ENCODE measurements at places on chromosomes 1 and 21.

- no peak for DNase-seq
These were observed 43.7 kb downstream of the ADAMTS1 start for GRCh38 chr21:26801498-26801897.

DNA sequence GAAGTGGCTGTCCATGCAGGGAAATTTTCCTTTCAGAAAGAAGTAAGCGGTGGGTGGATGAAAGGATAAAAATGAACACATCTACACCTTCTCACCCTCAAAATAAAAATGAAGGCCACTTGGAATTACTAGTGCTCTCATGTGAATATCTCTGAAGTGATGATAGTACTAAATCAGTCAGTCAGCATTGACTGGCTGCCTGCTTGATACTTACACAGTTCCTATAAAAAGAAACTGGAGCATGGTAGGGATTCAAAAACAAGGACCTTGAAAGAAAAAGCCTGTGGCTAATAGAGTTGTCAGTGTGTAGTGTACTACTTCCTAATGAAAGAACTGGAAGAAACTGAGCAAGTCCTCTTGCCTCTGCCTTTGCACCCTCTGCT, 239.7 kb downstream of the HLX start:
- no peak for DNase-seq

DNA sequence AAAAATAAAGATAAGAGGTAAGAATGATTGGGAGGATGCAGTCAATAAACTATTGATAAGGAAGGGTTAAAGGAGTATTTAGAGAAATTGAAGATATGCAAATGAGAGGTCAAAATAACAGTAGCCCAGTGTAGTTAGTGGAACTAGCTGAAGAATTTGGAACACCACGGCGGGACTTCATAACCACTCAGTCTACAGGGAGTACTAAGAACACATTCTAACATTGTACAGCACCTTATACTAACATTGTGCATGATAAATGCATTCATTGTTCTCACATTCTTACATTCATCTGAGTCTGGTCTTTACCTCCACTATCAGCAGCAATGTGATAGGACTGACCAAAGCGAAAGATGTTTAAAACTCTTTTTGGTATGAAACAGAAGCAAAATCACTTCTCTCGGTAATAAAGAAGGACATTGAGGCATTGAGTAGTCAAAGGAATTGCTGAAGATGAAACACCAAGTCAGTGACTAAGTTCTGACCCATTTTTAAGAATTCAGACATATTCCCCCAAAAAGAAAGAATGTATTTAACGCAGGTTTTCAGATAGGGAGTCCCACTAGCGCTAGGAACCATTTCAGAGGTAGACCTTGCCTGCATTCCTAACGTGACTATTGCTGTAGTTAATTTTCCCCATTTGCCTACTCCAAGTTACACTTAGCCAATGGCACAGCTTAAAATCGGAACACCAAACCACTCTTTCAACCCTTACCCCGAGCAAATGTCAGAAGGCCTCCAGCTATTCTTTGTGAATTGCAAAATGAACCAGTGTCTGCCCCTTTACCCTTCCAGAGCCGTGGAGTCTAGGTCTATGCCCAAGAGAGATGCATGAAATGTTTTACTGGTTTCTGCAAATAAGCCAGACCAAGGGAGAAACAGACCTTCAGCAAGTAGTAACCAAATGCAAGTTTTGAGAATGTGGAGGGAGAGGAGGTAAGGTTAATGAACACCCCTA, 108.8 kb upstream of the IRF2BP2 start:
- no peak for DNase-seq

DNA sequence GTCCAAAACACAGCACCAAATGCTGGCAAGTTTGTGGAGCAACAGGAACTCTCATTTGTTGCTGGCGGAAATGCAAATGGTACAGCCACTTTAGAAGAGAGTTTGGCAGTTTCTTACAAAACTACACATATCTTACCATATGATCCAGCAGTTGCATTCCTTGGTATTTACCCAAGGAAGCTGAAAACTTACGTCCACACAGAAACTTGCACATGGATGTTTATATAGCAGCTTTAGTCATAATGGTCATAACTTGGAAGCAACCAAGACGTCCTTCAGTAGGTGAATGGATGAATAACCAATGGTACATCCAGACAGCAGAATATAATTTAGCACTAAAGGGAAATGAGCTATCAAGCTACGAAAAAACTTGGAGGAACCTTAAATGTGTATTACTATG, 66.4 kb downstream of the MARK1 start:
- DNase-seq, result no peak

DNA sequence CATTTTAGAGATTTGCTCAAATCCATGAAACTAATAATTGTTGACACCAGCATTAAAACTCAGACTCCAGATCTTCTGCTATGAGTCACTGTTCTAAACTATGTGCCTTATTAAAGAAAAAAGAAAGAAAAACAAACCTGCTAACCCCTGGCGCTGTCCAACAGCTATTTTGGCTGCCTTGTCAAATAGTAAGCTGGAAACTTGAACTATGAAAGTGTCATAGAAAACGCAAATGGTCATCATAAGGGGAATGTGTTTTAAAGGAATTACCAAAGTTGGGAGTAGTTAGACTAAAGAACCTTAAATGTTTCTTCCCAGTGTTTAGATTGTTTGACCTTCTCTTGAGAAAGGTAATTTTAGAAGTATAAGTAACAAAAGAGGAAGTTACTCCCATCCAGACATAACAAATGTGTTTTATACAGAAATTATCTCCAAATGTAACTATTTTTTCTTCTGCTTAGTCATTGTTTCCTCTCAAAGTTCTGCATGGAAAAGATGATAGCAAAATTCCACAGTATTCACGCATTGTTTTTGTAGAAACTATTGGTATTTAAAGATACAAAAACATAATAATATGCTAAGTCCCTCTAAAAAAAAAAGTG, 272.4 kb downstream of the TPR start:
- DNase-seq, result no peak

DNA sequence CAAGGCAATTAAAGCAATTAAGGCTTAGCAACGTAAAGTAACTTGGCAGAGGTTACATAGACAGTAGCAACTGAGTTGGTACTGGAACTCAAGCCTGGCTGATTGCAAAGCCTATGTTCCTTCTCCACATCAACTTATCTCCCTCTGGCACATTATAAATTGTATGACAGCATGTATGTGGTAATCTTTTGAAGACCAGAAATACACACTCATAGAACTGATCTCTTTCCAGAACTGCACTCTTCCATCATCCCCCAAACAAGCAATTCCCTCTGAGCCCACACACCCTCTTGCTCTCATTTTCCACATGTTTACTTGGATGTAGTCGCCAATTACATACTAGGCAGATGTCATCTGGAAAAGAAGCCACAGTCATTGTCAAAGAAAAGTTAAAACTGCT, 502.2 kb downstream of the PLPP3 start:
- DNase-seq, result no peak

- no peak for DNase-seq
These were observed 4.3 kb upstream of the BSND start for GRCh38 chr1:54994355-54994990.

DNA sequence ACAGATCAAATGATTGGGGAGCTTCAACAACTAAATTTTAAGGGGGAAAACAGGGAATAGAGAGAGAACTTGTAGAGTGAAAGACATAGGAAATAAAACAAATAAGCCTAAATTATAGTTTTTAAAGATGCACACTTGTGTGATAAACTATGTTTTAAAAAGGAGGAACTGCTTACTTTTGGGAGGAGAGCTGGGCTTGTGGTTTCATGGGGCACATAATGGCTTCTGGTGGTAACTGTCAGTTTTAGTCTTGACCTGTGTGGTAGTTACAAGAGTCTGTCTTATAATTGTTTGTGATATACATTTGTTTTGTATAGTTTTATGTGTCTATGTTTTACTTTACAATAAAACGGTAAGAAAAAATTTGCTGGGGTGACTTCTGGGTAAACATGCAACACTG, 165.3 kb downstream of the COL24A1 start:
- no peak for DNase-seq

GRCh38 chr1:247241691-247242090, 14.2 kb upstream of the VN1R5 start:
- DNase-seq, result no peak

DNA sequence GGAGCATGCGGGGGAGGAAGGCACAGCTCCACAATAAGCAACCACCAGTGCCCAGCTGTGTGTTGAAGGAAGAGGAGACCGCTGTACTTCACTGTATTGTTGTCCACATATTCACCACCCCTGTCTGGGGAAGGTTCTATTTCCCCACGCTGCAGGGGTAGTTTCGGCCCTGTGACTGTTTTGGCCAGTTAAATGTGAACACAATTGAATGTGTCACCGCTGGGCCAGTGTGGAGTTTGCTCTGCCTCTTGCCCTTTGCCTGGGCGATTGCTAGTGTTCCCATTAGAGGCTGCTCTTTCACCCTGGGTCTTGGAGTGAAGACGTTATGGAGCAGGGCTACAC, 32.6 kb downstream of the UBE4B start:
- no peak for DNase-seq

- DNase-seq, result no peak
These were observed 67.4 kb downstream of the SASS6 start for GRCh38 chr1:100065183-100065968.

GRCh38 chr1:21121764-21122471, 54.8 kb downstream of the EIF4G3 start:
- no peak for DNase-seq

- peak; percentile 77 for DNase-seq
These were observed 14.4 kb upstream of the ZFYVE9 start for GRCh38 chr1:52127181-52128180.

DNA sequence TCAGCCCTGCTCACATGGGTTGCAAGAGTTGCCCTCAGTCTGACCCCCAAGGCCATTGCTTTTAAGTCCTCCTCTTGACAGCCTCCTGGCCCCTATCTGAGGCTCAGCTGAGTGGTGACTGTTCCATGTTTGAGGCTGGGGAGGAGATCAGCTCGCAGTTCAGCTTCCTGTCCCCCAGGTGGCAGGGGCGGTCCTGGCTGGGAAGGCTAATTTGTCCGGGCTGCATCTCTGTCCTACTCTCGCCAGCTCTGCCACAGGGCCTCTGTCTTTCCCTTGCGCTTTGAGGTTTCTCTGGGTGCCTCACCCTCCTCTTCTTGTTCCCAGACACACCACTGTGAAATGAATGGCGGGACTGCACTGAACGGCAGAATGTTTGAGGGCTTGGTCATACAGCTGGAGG, 157.3 kb downstream of the KCNJ6 start:
- peak; percentile 59 for DNase-seq

DNA sequence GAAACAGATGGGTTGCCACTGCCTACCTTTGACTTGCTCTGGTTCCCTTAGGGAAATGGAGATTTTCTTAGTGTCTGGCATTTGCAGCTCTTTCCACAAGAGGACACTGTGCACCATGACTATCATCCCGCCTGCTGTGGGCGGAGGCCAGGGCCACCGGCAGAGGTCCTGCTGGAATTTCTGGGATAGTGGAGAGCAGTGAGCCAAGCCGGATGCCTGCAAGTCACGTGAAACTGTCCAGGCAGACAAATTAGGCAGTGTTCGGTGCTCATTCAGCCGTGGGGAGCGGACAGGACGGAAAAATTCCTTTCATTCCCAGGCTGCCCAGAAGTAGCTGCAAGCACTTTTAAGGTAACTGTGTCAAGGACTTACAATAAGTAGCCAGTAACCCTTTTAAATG, 43.4 kb downstream of the IGSF5 start:
- peak; percentile 84 for DNase-seq

GRCh38 chr1:167659450-167659849, 29.4 kb downstream of the RCSD1 start:
- DNase-seq, result peak; percentile 29

DNA sequence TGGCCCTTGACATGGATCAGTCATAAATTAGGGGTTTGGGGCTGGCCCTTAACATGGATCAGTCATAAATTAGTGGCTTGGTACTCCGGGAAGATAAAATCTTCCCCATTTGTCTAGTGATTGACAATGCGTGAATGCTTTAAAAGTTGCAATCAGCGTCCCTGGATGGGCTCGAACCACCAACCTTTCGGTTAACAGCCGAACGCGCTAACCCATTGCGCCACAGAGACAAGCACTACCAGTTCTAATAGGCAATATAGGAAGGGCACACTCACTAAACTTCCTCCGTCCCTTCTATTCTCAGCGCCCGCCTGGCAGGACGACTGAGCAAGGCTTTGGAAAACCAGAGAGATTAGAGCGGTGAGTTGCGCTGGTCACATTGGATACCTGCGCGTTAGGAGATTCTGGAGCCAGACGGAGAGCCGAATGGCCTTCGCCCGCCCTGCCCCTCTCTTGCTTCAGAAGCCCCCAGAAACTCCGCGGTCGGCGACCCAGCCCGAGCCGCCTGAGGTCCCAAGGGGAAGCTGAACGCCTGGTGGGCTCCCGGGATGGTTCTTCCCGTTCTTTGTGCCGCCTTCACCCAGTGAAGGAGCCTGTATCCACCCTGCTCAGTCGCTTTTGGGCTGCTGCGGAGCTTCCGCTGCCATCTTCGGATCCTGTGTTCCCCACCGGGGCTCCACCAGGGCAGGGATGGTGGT, 235.9 kb downstream of the FAM72C start:
- DNase-seq, result peak; percentile 66

DNA sequence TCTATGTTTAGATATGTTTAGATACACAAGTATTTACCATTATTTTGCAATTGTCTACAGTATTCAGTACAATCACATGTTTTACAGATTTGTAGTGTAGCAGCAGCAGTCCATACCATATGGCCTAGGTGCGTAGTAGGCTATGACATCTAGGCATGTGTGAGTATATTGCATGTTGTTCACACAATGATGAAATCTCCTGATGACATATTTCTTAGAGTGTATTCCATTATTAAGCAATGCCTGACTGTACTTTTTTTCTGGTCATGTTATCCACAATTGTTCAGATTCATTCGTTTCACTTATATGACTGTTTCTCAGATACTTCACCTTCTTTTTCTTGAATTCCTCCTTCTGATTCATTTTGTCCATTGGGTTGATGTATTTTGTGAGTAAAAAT, 9.9 kb upstream of the BACE2 start:
- no peak for DNase-seq

GRCh38 chr1:119531606-119532323, 24.8 kb downstream of the HSD3B1 start:
- no peak for DNase-seq

- DNase-seq, result no peak
These were observed 53.3 kb downstream of the SYF2 start for GRCh38 chr1:25178917-25179561.

- DNase-seq, result no peak
These were observed 3.5 kb upstream of the CD244 start for GRCh38 chr1:160866001-160866694.

DNA sequence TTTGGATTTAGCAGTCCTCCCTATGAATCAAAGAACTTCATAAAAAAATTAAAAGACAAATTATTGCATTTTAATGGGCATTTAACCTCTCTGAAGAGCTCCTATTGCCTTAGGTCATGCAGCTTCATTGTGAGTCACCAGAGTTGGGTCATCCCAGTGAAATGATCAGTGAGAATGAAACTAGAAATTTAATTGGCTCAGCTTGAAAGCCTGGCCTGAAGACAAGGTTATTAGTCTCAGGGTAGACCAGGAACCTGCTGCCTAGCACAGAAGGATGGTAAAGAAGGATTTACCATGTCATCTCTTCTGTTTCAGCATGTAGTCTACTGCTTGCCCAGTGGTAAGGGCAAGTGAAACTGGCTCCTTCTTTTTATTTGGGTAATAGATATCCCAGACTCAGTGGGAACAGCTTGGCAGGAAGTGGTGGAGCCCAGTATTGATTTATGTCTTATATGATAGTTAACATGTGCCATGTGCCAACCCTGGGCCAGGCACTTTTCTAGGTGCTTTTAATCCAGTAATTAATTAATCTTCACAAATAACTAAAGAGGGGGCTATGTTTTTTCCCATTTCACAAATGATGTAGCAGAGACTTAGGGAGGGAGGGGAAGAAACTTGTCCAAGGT, 23.6 kb downstream of the LAMC2 start:
- no peak for DNase-seq
